Naive thymus-derived CD4-positive, alpha-beta T cell (primary cell): ENCODE measurements at places on chromosomes 4 and X. TPM values are rescaled to one million over a fixed set of nuclear protein-coding genes. Genes with fewer than 3 reads are reported as not detected.

GSX2 gene
- not detected for total RNA-seq

DMRTC1 gene
- not detected for total RNA-seq

CENPE gene
- total RNA-seq = 1.3 TPM

CXCR3 gene
- total RNA-seq = 70.5 and 74.0 TPM in 2 replicates

CFAP99 gene
- not detected in 2 replicates for total RNA-seq

PPP1R2C gene
- total RNA-seq = not detected in 2 replicates

DNA sequence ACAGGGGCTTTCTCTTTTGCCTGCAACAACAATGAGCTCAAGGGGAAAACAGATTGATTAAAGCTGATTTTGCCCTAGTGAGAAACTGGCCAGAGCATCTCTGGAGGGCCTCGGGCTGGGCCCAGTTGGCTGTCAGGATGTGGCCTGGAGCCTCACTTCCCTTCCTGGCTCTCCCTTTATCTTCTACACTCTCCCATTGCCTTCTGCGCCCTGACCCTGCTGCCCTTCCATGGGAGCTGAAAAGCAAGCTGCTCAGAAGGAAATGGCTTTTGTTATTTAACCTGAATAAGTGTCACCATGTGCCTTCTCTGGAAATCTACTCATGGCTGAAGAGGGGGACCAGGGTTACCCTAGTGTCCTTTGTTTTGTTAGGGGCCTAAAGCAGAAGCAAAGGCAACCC, 43.8 kb downstream of the NHSL2 start:
- no peak overlapping the region for H3K27ac ChIP-seq
- no peak overlapping the region for H3K4me3 ChIP-seq
- no peaks in the 10 kb centered on the region for H3K4me1 ChIP-seq

- no peak overlapping the region for H3K27ac ChIP-seq
- no peak for DNase-seq
- H3K27me3 ChIP-seq = no peaks in the 10 kb centered on the region
- H3K4me3 ChIP-seq = no peak overlapping the region
- H3K36me3 ChIP-seq = no peaks in the 10 kb centered on the region
Observed at GRCh38 chr4:121050300-121050699, 22.0 kb downstream of the NDNF start.

DNA sequence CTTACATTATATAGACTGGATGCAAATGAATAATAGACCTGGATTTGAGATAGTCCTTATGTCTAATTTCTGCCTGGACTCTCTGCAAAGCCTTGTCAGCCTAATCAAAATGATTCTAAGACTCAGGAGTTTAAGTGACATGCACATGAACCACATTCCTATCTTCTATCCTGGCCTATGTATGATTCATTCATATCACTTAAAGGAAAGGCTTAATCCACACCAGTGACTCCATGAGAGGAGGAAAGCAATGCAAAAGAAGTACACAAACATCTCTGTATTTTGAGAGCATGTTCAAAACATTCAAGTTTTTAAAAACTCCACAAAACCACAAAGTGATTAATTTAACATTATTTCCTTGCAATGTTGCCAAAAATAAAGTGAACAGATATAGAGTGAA, 14.6 kb downstream of the AMOT start:
- no peaks in the 10 kb centered on the region for H3K36me3 ChIP-seq
- DNase-seq = no peak
- no peak overlapping the region for H3K4me3 ChIP-seq
- no peaks in the 10 kb centered on the region for H3K27me3 ChIP-seq
- H3K27ac ChIP-seq = no peak overlapping the region

- no peak overlapping the region for H3K27ac ChIP-seq
- H3K36me3 ChIP-seq = no peaks in the 10 kb centered on the region
- H3K27me3 ChIP-seq = no peaks in the 10 kb centered on the region
- DNase-seq = no peak
- H3K4me1 ChIP-seq = no peaks in the 10 kb centered on the region
Observed at GRCh38 chrX:119190831-119191230, 45.3 kb upstream of the PGRMC1 start.

GRCh38 chr4:140720387-140721304, 35.5 kb downstream of the TBC1D9 start:
- no peaks in the 10 kb centered on the region for H3K27me3 ChIP-seq
- no peaks in the 10 kb centered on the region for H3K36me3 ChIP-seq
- peak overlapping the region; percentile 8 for H3K4me3 ChIP-seq
- H3K27ac ChIP-seq = no peak overlapping the region

DNA sequence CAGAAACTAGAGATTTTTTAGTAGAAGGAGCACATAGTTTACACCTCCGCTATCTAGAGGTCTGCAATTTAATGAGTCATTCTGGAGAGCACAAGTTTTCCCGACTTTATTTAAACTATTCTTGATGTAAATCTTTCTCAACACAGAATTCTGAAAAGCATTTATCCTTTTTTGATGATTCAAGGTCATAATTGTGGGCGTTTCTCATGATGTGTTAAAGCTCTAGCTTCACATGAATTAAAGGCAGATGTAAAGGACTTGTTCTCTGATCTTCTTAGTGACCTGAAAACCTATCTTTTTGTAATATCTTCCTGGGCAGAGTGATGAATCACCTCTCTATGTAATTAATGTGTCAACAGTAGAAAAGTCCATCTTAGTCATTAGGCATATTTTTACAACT, 128.8 kb downstream of the COMMD8 start:
- no peak overlapping the region for H3K4me3 ChIP-seq
- no peaks in the 10 kb centered on the region for H3K4me1 ChIP-seq
- no peak overlapping the region for H3K27ac ChIP-seq
- no peak for DNase-seq

DNA sequence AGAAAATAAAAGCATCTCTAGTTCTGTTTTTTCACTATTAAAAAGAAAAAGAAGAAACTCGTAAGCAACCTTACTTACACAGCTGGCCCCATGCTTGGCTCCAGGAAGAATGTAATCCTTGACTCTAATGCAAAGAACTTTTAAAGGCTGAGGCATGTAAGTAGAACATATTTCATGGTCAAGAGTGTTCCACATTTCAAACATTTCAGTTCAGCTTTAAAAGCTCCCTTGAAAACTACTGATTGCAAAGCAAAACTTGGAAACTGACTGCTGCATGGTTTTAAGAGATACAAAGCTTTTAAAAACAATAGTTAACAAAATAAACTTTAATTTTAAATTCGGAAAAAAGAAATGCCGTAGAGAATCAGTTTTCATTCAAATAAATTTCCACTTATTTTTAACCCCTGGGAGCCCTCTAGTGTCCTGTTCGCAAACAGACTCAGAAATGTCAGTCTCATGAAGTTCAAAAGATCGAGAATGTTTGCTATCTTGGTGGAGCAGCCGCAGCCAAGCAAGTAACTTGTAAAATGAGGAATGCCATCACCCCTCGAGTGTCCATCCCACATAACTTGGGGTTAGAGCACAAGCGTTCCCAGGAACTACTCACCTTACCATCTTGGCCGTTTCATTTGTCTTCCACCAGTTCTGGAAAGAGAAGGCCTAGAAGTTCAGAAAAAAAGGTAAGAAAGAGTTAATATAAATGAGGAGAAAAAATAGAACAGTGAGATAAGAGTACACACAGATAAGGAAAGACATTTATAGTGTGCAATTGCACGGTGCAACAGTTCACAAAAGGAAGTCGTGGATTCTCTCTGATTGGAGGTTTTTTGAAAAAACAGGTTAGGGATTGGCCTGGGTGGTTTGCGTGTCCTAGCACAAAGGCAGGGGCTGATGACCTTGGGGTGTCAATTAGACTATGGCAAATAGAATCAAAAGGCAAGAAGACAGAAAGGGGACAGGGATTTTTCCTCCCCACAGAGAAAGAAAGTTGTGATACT, at the start of gene GASK1B:
GASK1B (minus strand) TSS at position 765 of the 998 bp plus-strand sequence. CDS start 1,650 bp downstream, outside the sequence.
- no peak within 1 kb of the TSS for H3K4me3 ChIP-seq
- no peak for DNase-seq
- no peaks in the 10 kb centered on the region for H3K27me3 ChIP-seq
- no peak within 1 kb of the TSS for H3K27ac ChIP-seq

GRCh38 chr4:10697086-10697485, 12.5 kb upstream of the CLNK start:
- no peak overlapping the region for H3K27ac ChIP-seq
- DNase-seq = no peak
- H3K4me3 ChIP-seq = no peak overlapping the region

DNA sequence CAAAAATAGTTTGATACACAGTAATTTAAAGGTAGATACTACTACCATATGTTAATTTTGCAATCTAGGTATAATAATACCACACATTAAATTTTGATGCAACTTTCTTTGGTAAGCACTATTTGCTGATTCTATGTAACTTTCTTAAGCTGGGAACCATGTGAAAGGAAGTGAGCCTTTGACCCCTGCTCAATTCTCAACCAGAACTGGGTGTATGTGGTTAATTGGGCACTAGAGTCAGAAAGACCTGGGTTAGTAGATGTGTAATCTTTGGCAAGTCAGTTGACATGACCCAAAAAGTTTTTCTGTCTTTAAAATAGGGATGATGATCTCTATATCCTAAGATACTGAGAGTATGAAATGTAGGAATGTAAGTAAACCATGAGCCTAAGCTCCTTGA, 22.4 kb downstream of the TLR2 start:
- H3K36me3 ChIP-seq = no peaks in the 10 kb centered on the region
- H3K4me3 ChIP-seq = no peak overlapping the region
- no peak for DNase-seq
- no peaks in the 10 kb centered on the region for H3K27me3 ChIP-seq

- H3K36me3 ChIP-seq = peaks cover 12% of the 10 kb centered on the region
- H3K4me3 ChIP-seq = no peak overlapping the region
- peaks cover 20% of the 10 kb centered on the region for H3K4me1 ChIP-seq
- no peaks in the 10 kb centered on the region for H3K27me3 ChIP-seq
- DNase-seq = no peak
- peak overlapping the region; percentile 45 for H3K27ac ChIP-seq
Observed at GRCh38 chrX:154376774-154377173, 2.3 kb upstream of the EMD start.

- no peak overlapping the region for H3K27ac ChIP-seq
- no peak for DNase-seq
- no peaks in the 10 kb centered on the region for H3K36me3 ChIP-seq
- H3K4me3 ChIP-seq = no peak overlapping the region
- H3K27me3 ChIP-seq = no peaks in the 10 kb centered on the region
Observed at GRCh38 chr4:27910227-27910626, 1049.6 kb downstream of the STIM2 start.

DNA sequence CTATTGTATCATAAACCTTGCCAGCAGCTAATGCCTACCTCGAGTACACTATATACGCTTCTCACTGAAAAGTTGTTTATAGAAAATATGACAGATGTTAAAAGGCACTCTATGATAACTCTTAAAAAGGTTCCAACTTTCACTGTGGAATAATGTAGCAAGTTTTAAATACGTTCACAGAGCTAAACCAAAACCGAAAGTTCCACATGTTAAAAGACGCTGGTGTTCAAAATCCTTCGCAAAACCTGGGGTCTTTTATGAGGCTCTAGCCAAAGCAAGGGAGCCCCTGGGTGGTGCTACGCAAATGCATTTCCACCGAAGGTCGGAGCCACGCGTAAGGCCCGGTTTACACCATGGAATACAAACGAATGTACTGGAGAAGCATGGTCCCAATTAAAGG, 103.7 kb upstream of the TENM3 start:
- H3K4me3 ChIP-seq = no peak overlapping the region
- H3K27me3 ChIP-seq = peaks cover 2% of the 10 kb centered on the region
- H3K27ac ChIP-seq = no peak overlapping the region
- H3K36me3 ChIP-seq = no peaks in the 10 kb centered on the region

DNA sequence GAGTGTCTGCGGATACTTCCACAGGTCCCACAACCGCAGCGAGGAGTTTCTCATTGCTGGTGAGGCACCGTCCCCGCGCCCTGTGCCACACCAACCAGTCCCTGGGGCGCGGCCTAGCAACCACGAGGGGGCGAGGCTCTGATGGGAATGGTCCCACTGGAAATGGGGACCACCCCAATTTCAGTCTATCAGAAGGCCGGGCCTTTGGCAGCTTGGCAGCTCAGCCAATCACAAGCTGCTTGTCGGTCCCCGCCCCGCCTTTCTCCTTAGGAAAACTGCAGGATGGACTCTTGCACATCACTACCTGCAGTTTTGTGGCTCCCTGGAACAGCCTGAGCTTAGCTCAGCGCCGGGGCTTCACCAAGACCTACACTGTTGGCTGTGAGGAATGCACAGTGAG, 3.0 kb downstream of the TIMP1 start:
- no peak for DNase-seq
- no peaks in the 10 kb centered on the region for H3K27me3 ChIP-seq
- no peak overlapping the region for H3K27ac ChIP-seq
- H3K4me1 ChIP-seq = peaks cover 17% of the 10 kb centered on the region
- H3K4me3 ChIP-seq = no peak overlapping the region
- no peaks in the 10 kb centered on the region for H3K36me3 ChIP-seq

GRCh38 chrX:38117485-38117884, 103.2 kb downstream of the SRPX start:
- H3K4me1 ChIP-seq = no peaks in the 10 kb centered on the region
- H3K4me3 ChIP-seq = no peak overlapping the region
- DNase-seq = no peak
- no peaks in the 10 kb centered on the region for H3K27me3 ChIP-seq
- H3K27ac ChIP-seq = no peak overlapping the region
